ENCODE measurements at places on chromosomes 5 and 9.

DNA sequence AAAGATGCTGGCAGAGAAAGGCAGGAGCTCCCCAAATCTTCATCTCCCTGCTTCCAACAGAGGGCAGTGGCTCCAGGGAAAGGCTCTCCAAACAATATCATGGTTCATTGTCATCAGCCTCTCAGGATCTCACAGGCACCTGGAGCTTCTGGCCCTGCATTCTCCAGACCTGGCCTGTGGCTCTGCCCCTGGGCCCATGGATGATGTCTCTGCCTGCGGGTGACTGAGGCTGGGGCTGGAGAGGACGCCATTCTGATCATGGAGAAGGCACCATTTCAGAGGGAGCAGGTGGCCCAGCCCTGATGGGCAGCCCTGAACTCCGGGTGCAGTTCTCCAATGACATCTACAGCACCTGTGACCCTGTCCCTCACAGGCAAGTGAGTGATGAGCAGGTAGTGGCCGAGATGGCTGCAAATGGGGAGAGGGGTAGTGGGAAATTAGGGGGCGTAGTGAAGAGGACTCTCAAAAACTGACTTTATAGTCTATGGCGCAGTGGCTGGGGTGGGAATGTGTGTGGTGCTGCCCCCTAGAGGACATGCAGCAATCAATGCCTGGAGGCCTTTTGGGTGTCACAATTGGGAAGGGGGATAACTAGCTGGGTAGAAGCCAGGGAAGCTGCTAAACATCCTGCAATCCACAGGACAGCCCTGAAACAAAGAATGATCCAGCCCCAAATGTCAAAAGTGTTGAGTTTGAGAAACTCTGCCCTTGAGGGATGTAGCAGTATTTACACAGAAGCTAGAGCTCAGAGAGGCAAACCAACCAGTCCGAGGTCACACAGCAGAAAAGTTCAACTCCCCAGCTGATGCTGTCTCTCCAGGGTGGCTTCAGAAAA, 3.2 kb downstream of the SH3PXD2B start:
- DNase-seq, result peak; percentile 65

GRCh38 chr5:43564289-43564850, 7.5 kb upstream of the PAIP1 start:
- DNase-seq, result no peak

DNA sequence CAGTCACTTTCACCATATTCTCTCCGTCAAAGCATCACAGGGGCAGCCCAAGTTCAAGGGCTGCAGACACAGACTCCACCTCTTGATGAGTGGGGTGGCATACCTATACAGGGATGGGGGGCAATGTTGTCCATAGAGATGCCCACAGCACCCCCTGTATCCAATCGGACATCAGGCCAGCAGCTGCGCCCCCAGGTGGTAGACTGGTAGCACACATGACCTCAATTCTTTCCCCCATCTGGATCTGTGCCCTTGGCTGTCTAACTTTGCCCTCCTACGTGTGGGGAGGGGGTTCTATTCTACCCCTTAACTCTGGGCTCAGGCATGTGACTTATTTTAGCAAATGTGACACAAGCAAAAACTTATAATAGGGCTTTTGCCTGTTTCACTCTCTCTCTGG, 84.0 kb upstream of the SLC25A48 start:
- no peak for DNase-seq

GRCh38 chr9:133854765-133855164, 116.6 kb upstream of the SARDH start:
- no peak for DNase-seq

- DNase-seq, result no peak
Observed at GRCh38 chr5:163867738-163868137, 362.3 kb downstream of the MAT2B start.

DNA sequence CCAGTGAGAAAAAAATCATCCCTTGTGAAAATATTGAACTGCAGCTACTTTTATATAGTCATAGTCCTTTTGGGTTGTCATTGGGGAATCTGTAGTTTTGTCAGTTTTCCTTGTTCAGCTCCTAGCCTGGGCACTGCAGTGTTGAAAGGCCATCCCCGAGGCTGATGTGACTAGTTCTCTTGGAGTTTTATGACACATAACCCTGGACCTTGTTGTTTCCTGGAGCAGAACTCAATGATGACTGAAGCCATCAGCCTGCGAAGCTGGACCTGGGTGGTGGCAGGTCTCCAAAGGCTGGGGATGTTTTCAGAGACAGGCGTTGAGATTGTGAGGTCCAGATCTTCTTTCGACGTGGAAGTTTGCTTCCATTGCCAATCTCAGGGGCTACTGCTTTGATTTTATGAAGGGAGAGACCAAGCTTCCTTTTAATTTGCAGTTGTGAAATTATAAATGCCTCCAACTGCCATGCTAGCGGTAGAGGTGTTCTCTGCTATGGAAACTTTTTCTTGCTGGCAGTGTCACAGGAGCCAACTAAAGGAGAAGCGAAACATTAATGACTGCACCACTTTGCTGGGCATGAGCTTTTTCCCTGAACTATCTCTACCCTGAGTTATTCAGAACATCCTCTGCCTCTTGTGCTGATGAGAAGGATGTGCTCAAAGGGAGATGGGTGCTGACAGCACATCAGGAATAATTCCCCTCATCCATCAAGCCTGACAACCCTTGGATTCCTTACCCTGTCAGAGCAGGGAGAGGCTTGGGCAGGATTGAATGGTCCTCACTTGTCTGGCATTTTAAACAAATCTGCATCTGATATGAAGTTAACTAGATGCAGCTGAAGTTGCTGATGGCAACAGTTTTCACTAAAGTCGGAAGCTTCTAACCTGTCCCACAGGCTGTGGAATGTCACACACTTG, 209.6 kb downstream of the MAST4 start:
- DNase-seq, result no peak

DNA sequence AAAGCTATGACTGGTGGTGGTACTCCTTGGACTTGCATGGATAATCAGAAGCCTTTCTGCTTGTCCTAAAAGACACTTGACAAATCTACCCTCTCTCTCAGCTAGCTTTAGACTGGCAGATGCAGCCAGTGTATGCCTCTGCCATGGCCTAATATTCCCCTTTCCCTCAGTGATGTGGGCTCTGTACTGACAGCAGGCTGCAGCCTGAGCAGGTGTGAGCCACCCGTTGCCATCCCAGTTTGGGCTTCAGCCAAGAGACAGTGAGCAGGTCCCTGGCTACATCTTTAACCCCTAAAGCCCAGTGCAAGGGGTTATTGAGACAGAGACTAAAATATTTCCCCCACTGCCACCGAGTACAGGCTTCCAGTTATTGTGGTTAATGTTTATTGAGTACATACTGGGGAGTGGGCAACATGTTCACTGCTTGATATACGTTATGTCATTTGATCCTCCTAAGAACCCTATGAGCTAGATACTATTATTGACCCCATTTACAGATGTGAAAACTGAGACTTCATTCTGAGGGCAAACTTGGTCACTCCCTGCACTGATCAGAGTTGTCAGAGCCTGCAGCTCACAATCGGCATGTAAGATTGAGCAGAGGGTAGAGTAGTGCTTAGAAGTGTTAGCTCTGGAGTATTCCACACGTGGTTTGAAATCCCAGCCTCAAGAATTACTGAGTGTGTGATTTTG, 254.2 kb downstream of the ARHGAP26 start:
- no peak for DNase-seq

DNA sequence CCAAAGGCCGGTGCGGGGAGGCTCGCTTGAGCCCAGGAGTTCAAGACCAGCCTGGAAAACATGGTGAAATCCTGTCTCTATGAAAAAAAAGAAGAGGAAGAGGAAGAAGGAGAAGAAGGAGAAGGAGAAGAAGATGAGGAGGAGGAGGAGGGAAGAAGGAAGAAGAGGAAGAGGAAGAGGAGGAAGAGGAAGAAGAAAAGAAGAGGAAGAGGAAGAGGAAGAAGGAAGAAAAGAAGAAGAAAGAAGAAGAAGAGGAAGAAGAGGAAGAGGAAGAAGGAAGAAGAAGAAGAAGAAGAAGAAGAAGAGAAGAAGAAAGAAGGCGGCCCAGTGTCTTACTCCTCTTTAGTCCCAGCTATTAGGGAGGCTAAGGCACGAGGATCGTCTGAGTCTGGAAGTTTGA, 44.8 kb upstream of the XPA start:
- no peak for DNase-seq

GRCh38 chr5:102668220-102668932, 86.7 kb upstream of the PAM start:
- DNase-seq, result no peak

- peak; percentile 43 for DNase-seq
Observed at GRCh38 chr5:111135363-111135762, 43.2 kb downstream of the WDR36 start.

- no peak for DNase-seq
Observed at GRCh38 chr5:130400091-130400490, 495.8 kb downstream of the CHSY3 start.

DNA sequence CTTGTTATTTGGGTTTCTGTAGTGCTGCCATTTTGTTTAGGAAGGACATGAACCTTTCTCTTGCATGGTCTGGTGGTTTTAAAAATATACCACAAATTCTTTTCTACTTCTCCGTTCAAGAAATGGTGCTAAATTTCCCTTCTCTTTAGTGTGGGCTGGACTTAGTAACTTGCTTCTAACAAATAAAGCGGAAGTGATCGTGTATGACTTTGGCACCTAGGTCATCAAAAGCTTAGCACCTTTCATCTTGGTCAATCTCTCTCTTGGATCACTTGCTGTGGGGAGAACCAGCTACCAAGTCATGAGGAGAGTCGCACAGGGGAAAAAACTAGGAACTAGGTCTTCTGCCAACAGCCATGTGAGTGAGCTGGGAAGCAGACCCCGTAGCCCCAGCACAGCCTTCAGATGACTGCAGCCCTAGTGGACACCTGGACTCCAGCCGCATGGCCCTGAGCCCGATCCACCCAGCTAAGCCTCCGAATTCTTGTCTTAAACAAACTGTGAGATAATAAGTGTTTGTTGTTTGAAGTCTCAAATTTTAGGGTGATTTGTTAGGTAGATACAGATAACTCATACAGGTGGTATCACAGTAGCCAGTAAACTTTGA, 87.7 kb upstream of the CKMT2 start:
- no peak for DNase-seq

DNA sequence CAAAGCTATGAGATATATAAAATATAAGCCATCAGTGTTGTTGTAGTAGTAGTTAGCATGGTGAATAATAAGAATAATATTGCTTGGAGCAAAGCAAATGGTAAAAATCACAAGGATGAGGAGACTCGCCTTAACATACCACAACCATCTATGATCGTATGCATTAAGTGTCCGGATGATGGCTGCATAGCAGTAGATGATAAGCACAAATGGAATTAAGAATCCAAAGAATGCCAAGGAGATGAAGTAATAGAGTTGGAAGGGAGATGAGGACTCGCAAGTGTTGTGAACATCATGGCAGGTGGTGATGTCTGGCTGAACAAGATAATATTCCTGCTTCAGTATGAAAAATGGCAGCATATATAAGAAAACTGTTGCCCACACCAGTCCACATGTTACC, 5.5 kb downstream of the F2RL2 start:
- no peak for DNase-seq

DNA sequence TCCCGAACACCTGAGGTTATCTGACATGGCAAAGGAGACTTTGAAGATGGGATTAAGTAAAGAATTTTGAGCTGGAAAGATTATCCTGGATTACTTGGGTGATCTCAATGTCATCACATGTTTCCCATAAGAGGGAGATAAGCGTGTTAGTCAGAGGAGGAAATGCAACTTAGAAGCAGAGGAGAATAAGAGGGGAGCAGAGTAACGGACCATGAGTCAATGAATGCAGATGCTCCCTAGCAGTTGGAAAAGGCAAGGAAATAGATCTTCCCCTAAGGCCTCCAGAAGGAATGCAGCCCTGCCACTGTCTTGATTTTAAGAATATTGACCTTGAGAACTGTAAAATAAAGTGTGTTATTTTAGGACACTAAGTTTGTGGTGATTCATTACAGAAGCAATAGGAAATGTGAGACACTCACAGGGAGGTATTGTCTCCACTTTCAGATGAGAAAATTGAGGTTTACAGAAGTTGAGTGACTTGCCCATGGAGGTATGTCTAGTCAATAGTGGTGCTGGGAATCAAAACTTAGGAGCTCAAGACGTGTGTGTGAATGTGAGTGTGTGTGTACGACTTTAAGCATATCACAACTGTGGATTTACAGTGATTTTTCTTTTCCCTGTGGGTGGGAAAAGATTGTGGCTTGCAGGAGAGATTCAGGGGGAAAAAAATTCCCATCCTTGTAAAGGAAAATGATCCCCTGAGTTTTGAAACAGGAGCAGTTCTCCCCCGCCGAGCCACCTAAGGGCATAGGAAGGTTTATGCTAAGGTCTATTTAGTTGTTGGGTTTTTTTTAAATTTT, 125.3 kb downstream of the TRIM32 start:
- no peak for DNase-seq

- DNase-seq, result no peak
Observed at GRCh38 chr9:84002344-84002743, 21.7 kb downstream of the RMI1 start.

- DNase-seq, result no peak
Observed at GRCh38 chr9:121296213-121297127, 28.5 kb downstream of the GSN start.

GRCh38 chr5:53478411-53479044, 1.9 kb upstream of the FST start:
- peak; percentile 87 for DNase-seq

- peak; percentile 90 for DNase-seq
Observed at GRCh38 chr5:157670662-157671591, at the start of gene C5orf52. TSS of gene C5orf52 (plus strand) at chr5:157671533. CDS start at chr5:157671615, 82 bp downstream.

GRCh38 chr5:68631884-68632283, 416.3 kb downstream of the PIK3R1 start:
- no peak for DNase-seq

DNA sequence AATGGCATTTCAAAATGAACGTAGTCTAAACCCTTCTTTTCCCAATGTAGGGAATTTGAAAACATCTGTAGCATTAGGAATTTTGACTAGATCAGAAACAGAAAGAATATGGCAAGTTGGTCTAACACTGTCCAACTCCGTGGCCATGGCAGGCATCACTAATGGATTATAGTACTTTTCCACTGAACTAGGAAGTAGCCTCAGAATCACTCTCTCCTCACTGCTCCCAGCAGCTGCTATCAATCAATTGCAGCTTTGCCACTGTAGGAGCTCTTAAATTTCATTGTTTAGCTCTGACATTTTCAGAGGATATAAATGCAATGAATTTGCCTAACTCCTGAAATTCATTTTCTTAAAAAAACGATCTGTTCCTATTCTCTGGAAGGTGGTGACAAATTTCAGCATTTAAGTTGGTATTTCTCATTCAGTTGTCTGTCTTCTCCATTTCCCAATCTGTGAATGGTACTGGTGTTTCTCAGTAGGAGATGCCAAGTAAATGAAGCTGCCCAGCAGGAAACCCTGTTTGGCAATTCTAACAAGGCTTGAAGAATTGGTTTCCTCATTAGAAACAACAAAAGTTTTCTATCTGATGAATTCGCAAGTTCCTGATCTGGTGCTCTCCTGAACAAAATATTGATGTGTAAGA, 64.7 kb downstream of the TLR4 start:
- peak; percentile 38 for DNase-seq
